SW 1271 (cell line): ENCODE measurements at places on chromosomes 3 and 15.

GRCh38 chr15:30043211-30043655 lies 39.5 kb upstream of the GOLGA8J start:
- peak; percentile 3 for DNase-seq

- DNase-seq: no peak
Measured at GRCh38 chr3:183506674-183507320, 48.7 kb downstream of the KLHL6 start.

GRCh38 chr15:91849749-91850161 lies 3.8 kb upstream of the SLCO3A1 start:
- peak; percentile 52 for DNase-seq

GRCh38 chr3:28994161-28994905 lies 286.5 kb upstream of the RBMS3 start:
- no peak for DNase-seq

DNA sequence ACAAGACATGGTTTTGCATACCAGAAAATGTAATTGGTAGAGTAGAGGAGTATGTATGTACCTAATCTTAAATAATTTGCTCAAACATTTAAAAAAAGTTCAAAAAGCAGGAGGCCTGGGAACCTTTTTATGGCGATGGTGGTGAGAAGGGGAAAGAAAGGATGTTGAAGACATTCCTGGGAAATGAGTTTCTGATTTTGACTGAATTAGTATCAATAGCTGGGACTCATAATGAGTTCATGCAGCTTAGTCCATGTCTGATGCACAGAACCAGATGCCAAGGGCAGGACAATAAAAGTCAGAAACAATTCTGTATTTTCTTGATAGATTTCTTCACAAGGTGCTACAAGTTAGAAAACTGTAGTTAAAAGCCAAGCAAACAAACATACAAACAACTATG lies 395.3 kb downstream of the GAP43 start:
- DNase-seq: no peak

GRCh38 chr3:71255498-71255897 lies 328.0 kb downstream of the FOXP1 start:
- DNase-seq: no peak

DNA sequence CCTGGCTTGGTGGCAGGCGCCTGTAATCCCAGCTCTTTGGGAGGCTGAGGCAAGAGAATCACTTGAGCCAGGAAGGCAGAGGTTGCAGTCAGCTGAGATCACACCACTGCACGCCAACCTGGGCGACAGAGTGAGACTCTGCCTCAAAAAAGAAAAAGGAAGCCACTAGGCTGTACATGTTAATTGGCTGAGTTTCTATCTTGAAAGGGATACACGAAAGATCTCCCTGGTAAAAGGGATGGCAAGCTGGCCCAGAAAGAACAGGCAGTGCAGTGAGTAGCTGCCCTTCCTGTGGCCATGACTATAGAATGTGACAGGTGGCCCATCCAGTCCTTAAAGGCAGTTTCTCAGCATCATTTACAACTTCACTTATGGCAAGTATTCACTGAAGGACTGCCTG lies 12.3 kb downstream of the LRIG1 start:
- DNase-seq: no peak

GRCh38 chr3:189659571-189659970 lies 28.4 kb downstream of the TP63 start:
- DNase-seq: no peak

GRCh38 chr3:17629400-17629799 lies 113.0 kb downstream of the TBC1D5 start:
- DNase-seq: no peak
